Stimulated activated CD4-positive, alpha-beta T cell treated with anti-CD3 and anti-CD28 coated beads, Interleukin-2, amount 100 ng/mL, for 24 hours (primary cell): ENCODE measurements at places on chromosomes 6 and 20.
A peak's percentile ranks its signal among the peaks of the same experiment; 100 is the strongest.

- no peak for DNase-seq
These were observed 98.8 kb upstream of the NRN1 start for GRCh38 chr6:6105472-6106036.

GRCh38 chr20:63829603-63829944 lies 1.5 kb downstream of the ZBTB46 start:
- DNase-seq, result no peak

DNA sequence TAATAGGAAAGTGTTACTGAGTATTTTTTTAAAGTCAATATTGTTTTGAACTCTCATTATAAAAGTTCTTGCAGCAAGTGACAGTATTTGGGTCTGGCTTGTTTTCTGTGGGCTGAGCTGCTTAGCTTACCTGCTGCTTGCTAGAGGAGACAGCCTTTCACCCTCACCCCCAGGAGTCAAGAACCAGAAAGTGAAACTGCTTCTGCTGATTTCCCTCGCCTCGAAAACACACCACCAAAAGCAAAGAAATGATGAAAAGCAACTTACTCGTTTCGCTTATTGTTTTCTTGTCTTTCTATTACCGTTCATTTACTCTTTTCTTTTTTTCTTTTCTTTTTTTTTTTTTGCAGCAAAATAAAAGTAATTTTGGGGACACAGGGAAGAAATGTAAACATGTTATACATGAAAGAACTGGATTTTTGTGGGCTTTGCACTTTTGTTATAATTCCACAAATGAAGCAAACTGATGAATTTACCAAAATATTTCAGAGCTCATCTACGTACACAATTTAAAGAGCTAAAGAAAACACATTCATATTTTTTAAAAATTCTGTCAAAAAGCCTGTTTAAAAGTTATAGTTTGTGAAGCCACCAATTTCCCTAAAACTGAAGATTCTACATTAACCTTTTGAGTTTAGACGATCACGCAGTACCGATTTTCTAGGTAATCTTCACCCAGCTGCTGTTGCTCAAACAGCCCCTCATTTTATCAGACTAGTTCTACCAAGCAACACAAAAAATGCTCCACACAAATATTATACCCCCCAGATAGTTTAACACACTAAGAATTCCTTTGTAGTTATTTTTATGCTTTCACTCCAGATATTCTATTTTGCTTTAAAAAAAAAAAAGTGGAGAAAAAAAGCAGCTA lies 1.7 kb downstream of the SCML4 start:
- peak; percentile 42 for DNase-seq

- no peak for DNase-seq
These were observed 23.9 kb downstream of the EDN1 start for GRCh38 chr6:12313992-12314589.

DNA sequence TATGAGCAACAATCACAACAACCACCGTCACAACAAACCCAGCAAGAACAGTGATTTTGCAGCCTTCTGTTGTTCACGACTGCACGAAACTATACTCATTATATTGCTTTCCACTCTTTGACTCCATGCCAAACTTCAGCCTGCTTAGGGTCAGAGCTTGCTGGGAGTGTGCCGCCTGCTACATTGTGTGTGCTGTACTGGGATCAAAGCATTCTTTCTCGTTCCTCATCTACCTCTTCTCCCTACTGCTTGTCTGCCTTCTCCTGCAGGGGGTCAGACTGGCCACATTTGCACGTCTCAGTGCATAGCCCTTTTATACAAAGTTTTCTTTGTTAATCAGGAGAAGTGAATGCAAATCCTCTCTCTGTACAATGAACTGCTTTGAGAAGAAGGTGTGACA lies 401.6 kb upstream of the CITED2 start:
- DNase-seq, result no peak

GRCh38 chr6:168377484-168377855 lies 57.9 kb upstream of the DACT2 start:
- no peak for DNase-seq

DNA sequence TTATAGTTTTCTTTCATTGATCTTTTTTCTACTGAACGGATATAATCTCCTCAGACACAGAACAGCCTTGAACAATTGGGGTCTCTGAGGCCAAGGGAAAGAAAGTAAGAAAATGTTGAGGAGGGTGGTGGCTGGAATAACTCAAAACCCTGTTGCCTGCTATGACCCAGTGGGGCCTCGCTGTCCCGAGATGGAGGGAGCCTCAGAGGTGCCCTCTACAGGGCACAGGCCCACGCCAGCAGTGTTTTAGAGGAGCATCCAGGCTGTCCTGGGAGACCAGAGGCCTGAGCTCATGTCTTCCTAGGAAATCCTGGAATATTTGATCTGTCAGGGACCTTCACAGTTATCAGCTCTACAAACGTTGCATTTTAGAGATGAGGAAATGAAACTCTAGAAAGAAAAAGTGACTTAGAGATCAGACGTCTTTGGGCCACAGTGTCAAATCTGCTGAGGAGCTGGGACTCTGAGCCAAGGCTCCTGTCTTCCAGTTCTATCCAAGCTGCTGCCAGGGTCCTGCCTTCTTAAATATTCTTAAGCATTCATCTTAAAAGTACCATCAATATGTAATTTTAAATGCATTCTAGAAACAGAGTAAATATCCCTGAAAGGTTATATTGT lies 26.3 kb downstream of the ALDH5A1 start:
- DNase-seq, result peak; percentile 42

GRCh38 chr20:11041396-11041795 lies 367.6 kb upstream of the JAG1 start:
- DNase-seq, result no peak

- no peak for DNase-seq
These were observed 47.6 kb downstream of the AGPAT4 start for GRCh38 chr6:161226009-161226964.

DNA sequence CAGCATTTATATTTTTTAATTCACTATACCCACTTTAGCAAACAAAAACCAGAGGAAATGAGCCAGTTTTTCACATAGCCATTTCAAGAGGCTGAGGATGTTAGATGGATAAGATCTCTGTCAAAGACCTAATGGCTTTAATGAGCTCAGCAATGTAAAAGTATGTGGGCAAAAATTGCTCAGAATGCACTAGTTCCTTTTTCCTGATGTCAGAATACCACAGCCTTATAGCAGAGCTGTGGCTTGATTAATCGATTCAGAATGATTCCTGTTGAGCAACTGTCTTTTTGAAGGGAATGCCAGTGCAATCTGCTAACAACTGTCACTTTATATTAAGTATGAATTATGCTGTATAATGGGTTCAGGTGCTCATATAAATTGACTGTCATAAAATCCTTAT lies 100.6 kb upstream of the HIVEP1 start:
- DNase-seq, result no peak

DNA sequence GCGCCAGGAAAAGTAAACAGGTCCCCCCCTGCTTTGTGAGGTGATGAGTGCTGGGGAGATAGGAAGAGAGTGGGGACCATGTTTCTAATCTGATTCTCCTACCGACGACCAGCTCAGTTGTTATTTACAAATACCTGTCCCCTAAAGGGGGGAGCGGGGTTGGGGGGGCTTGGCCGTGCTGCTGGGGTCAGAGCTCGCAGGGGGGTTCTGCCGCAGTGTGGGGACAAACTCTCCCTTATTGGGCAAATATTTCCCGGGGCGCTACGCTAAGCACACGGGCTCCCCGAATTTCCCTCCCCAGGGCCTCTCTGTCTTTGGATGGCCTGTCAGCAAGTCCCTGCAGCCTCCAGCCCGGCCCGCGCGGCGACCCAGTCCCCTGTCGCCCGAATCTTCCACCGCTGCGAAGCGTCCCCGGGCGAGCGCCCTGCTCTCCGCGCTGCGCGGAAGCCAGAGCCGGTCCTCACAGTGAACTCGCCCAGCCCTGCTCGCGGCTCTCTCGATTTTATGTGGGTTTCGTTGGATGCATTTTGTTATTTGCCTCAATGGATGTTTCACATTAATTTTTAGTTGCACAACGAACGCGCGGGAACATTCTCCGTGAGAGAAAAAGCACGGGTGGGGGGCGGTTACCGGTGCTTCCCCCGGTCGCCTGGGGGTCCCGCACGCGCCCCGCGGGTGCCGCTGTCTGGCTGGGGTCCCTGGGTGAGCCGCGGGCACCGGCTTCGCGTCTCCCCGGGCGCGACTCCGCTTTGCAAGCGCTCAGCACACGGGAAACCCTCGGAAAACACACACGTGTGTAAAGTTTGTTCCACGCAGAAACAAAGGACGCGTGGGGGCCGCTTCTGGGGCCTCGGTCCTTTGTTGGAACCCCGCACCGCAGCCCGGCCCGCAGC lies 1.5 kb upstream of the STX16 start:
- DNase-seq, result peak; percentile 50

- DNase-seq, result no peak
These were observed 26.2 kb downstream of the MYO6 start for GRCh38 chr6:75775219-75775618.

DNA sequence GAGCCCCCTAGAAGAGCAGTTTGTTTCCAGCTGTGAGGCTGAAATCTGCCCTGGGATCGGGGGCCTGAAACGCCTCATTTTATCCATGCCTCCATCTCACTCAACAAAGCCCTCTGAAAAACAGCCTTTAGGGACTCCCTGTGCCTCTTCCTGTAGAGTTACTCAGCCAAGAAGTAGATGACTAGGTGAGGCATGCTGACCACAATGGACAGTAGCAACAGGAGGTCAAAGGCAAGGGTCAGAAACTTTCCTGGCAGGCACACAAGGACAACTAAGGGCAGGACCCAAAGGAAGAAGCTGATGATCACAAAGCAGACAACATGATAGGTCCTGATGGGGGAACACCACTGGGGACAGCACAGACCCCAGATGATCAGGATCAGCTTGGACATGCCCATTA lies 12.8 kb downstream of the MAS1L start:
- no peak for DNase-seq

GRCh38 chr6:124389127-124389526 lies 573.1 kb upstream of the RNF217 start:
- DNase-seq, result no peak

GRCh38 chr20:3661060-3661813 lies 2.0 kb downstream of the GFRA4 start:
- no peak for DNase-seq

- DNase-seq, result no peak
These were observed 20.2 kb upstream of the TTK start for GRCh38 chr6:79984261-79984660.

DNA sequence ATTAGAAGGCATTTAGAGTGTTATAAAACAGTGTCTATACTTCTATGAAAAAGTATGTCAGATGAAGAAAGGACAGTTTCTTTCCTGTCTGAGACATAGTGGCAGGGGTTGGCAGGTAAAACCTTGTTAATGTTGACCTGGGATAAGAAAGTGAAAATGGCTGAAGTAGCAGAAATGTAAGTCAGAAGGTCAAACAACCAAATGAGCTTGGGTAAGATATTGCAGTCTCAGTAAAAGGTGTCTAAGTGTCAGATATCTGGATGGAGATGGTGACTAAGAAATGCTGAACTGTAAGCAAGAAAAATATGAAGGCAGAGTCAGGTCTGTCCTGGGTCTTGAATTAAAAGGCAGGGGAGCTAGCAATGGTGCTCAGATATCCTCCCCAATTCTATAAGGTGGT lies 400.3 kb downstream of the CD109 start:
- no peak for DNase-seq

DNA sequence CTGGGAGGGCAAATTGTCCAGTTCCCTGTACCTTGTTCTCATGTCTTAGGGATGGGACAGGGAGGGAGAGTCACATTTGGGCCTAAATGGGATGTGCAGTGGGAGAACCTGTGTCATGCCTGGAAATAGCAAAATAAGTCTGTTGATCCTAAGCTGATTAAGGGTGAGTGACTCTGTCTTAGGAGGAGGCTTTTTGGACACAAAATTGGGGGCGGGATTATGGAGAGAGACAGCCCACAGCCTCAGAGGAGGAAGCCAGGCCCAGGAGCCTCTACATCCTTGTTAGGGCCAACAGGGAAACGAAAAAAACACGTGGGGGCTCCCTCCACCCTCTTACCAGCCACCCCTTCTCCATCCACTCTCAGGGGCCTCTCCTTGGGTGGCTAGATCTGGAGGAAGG lies 2.2 kb downstream of the KCNB1 start:
- no peak for DNase-seq

- DNase-seq, result no peak
These were observed 851.7 kb upstream of the MAP3K7 start for GRCh38 chr6:91438570-91438969.

DNA sequence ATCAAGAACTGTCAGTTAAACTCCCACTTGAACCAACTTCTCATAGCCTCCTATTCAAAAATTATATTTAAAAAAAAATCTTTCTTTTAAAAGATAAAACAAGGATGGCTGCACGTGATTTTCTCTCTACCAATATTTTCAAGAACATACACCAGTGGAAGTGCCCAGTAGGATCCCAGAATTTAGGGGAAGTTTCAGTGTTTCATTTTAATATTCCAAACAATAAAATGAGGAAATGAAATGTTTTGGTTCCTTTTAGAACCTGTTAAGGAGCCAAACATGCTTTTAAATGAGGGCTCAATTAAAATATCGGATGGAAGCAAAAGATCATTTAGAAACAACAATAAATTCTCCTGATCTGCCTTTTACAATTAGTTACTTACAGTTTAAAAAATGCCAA lies 26.4 kb upstream of the PRELID3B start:
- no peak for DNase-seq

DNA sequence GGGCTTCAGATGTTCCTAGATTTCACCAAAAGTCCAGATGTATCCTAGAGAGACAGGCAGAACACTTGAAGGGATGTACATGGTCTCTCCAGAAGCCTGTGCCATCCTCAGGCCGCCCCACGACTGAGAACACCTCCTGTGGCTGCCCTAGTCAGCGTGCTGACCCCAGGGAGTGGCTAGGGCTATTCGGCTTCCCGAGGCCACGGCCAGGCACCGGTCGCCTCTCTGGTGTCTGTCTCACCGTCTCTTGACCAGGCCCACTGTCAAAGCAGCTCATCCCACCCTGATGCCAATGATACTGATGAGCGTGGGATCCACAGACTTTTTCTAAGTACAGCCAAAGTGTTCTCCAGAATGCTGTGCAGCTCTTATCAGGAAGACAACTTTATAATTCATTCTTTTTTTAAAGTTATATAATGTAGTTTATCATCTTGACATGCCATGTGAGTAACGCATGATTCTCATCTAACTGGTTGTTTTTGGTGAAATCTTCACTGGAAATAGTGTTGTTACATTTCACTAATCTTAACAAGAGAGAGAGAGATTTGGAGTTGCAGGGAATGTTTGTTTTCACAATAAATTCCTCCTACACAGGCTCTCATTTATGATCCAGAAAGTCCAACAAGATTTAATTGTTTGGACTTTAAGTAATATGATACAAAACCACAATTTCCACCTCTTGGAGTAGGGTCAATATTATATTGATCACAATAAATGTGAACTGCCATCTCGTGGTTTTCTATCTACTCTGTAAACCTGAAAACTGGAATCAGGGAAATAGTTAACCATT lies 41.7 kb upstream of the KLHL31 start:
- DNase-seq, result no peak

DNA sequence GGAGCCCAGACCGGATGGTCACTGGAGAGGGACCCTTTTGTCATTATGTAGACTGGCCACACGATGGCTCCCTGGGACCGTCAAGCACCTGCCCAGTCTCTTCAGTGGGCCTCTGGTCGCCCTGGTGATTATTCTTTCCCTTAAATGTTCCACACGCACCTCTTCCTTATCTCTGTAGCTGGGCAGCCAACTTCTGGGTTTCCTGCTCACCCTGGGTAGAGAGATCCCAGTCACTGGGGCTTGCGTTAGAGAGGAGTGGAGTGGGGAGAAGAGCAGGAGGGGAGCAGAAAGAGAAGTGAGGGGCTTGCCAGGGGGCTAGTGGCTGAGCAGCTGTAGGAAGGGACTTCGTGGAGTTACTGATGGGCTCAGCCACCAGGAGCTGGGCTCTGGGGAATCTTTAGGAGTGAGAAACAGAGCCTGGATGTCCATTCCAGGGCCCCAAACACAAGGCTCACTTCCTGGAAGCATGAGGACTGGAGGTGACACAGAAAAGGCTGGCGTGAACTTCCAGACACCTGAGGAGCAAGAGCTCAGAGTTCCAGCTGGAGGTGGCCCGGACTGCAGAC lies 150.1 kb downstream of the DHX35 start:
- DNase-seq, result peak; percentile 12
